ENCODE measurements at places on chromosomes 2 and 18.

DNA sequence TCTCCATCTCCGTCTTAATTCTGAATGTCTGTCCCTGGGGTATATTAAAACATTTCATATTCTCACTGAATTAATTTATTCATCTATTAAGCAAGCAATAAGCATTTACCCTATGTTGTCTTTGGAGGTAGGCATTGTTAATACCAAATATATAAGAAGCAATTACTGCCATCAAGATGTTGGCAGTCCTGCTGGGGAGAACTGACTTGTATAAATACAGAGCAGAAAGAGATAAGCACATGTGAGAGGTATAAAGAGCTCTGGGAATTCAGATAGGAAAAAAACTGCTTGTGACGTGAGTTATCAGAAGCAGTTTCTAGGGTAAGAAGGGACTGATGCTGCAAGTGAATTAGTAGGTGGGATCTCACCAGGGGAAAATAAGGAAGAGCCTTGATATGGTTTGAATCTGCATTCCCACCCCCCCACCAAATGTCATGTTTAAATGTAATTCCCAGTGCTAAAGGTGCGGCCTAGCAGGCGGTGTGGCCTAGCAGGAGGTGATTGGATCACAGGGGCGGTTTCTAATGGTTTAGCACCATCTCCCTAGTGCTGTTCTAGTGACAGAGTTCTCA, 286.8 kb downstream of the RAD51AP2 start:
- DNase-seq: no peak

GRCh38 chr18:45657357-45658335, 42.4 kb downstream of the SLC14A2 start:
- DNase-seq: no peak

DNA sequence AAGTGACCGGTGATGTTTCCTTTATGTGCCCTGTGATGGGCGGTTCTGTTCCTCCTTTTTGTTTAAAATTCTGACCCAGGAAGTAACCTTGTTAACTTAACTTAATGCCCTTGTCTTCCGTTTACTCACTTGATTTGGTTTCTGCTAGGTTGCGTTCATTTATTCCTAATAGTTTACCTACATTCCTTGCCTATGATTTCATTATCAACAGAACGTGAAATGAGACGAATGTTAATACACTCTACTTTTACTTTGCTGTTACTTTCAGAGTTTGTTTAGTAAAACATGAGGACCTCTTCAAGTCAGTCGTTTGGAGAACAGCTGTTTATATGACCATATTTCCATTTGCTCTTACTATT, 638 bp downstream of the CEP192 start:
- DNase-seq: no peak

DNA sequence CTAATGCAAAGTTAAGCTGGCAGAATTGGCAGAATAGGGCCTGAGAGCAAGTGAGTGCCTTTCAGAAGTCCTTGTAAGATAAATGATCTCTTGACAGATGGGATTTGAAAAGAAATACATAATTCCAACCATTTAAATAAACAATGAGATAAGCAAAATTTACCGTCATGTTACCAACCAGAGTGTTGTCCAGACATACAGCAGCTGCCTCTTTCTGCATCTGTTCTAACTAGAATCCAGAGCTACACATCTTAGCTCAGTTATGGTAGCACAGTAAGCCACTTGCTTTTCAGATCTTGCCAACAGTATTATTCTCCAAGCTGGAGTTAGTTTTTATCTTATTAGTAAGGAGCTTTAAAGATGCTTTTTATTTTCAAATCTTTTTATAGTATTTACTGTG, 179.6 kb downstream of the BARD1 start:
- no peak for DNase-seq

- no peak for DNase-seq
Measured at GRCh38 chr2:128727404-128727803, 408.7 kb upstream of the HS6ST1 start.

DNA sequence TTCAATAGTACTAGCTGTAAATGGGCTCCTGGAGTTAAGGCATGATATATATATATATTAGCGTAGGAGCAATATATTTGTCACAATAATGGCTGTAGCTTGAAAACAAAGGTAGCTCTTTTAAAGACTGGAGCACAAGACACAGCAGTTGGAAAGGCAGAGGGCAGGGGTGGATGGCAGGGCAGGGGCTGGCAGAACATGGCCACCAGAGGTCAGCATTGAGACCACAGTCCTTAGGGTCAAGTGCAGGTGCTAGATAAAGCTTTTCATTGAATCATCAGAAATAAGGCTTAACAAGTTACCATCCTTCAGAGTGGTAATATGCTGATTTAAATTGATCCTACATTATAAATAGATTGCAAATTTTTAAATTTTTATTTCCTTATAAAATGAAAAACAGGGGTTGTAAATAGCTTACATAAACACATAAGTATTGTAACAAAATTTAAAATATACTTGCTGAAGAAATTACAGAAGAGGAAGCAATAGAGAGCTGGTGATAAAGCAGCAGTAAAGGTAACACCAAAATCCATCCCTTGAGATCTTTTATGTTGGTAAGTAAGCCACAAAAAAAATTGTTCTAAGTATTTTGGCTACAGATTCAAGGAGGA, 161.2 kb upstream of the PIEZO2 start:
- no peak for DNase-seq

DNA sequence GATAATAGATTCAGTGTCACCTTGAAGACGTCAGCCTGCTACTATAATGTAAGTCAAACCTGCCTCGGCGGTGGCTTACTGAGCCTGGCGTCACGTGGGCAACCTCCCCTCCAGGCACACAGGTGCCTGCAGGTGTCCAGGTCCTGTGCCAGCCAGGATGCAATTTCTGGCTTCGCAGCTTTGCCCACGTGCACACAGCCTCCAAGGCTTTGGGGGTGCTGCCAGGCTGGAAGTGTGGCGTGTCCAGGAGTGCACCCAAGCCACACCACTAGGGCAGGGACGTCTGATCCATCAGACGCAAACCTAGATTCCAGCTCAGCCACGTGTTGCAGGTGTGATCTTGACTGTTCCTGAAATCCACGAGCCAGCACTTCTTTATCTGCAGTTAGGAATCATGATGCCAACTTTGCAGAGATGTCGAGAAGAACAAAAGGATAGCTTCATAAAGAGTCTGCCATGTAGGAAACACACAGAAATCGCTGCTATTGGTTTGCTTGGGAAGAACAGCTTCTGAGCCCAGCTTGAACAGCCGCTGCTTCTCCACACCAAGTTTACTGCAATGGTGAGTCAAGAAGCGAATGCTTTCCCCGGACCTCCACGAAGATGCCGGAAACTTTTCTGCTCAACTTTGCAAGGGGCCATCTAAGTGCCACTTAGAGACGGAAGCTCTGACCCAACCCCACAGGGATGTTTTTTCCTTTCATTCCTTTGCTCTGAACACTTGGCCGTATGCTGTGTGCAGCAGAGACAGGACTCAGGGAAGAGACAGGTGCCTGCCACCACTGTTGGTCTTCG, 84.2 kb upstream of the SALL3 start:
- DNase-seq: no peak

Data from effector CD8-positive, alpha-beta T cell (primary cell).